ENCODE measurements at places on chromosomes 16 and 17. TPM values are rescaled to one million over a fixed set of nuclear protein-coding genes. Genes with fewer than 3 reads are reported as not detected.

GRCh38 chr16:10196999-10197398, 14.8 kb upstream of the GRIN2A start:
- DNase-seq, result no peak

GRCh38 chr16:80938004-80938878, 68.4 kb downstream of the CMC2 start:
- no peak for DNase-seq

Gene VASN
- 18.1 TPM for total RNA-seq

Gene PRSS8
- total RNA-seq, result 138 TPM

Gene CRISPLD2
- 5.9 TPM for total RNA-seq
